ENCODE measurements at places on chromosomes 12 and 14.

GRCh38 chr12:46124848-46125619 is 134.7 kb upstream of the SCAF11 start:
- DNase-seq, result peak; percentile 95

- peak; percentile 77 for DNase-seq
These were observed at the start of gene SLC25A21 for GRCh38 chr14:37172024-37172869. SLC25A21 (minus strand) TSS chr14:37172606.

DNA sequence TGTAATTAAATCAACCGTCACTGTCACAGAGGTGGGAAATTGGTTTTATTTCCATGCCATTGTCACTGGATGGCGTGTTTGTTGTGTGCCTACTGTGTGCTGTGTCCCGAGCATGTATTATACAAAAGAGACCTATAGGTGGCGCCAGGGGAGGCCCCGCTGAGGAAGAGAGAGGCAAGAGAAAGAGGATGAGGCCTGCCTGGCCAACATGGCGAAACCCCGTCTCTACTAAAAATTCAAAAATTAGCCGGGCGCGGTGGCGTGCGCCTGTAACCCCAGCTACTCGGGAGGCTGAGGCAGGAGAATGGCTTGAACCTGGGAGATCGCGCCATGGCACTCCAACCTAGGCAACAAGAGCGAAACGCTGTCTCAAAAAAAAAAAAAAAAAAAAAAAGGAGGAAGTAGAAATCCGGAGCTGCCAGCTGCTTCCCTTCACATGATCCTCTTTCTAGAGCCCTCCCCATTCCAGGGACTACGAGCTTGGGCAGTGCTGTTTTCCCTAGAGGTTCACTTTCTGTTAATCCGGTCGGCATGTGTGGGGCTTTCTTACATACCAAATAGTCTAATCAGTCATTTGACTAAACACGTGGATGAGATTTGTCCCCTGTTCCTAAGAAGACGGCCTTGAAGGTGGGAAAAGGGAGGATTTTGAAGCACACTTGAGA is 6.4 kb upstream of the CCDC175 start:
- DNase-seq, result no peak

DNA sequence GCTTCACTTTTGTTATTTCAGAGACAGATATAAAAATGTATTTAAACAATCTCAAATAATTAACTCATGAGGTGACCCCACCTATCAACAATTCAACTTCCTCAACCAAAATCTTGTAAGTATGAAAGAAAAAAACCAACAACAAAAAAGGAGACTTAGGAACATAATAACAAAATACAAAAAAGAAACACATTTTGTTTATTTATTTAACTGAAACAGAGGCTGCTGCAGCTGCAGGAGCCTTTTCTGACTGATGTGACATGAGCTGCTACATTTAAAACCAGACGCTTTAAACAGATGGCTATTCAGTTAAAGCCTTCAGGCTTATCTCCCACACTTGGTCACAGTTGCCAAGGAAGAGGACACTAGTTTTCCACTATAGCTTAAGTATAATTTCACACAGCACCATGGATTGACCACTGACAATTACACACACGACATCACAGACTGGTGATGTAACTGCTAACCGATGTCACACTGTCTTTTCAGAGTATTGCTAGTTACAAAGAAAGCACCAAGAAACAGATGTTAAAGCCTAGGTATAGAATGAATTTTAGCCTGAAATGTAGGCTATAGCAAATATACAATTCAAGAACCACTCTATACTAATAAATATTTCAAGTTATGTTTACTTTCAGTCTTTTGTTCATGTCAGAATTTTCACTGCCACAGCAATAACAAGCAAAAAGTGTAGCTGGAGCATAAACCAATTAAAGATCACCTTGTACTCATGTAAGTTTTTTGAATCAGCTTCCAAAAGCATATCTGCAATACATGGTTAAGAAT is 113.0 kb downstream of the MED13L start:
- no peak for DNase-seq

DNA sequence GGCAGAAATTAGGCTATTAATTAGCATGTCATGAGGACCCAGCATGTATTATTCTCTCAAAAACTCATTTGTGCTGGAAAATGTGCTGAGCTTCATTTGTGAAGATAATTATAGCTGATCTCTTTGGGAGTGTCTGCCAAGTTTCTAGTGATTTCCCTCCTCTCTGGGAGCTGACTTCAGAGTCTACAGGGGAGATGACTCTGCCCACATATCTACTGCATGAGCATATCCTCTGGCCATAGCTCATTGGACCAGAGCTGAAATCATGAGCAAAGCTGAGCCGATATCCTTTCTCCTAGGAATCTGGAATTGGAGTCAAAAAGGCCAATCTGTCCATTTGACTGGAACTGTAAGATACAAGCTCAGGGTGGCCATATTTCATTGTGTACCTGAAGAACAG is 5.9 kb downstream of the CCDC198 start:
- no peak for DNase-seq

DNA sequence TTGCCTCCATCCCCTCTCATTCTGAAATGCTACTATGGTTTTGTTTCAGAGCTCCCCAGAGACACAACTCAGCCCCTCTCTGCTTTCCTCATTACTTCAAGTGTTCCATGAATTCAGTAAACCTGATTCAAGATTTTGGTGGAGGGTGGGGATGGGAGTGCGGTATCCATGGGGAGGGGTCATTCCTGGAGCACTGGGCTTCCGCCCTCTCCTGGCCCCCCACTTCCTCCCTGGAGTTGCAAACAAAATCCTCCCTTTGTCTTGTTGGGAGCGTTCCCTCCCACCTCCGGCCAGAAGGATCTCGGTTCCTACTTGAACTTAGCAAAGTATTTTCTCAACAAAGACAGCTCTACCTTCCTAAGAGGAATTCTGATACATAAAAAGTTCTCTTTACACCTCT is 71.8 kb upstream of the LTA4H start:
- no peak for DNase-seq

GRCh38 chr14:102523569-102524450 is 14.2 kb upstream of the ANKRD9 start:
- DNase-seq, result peak; percentile 32

DNA sequence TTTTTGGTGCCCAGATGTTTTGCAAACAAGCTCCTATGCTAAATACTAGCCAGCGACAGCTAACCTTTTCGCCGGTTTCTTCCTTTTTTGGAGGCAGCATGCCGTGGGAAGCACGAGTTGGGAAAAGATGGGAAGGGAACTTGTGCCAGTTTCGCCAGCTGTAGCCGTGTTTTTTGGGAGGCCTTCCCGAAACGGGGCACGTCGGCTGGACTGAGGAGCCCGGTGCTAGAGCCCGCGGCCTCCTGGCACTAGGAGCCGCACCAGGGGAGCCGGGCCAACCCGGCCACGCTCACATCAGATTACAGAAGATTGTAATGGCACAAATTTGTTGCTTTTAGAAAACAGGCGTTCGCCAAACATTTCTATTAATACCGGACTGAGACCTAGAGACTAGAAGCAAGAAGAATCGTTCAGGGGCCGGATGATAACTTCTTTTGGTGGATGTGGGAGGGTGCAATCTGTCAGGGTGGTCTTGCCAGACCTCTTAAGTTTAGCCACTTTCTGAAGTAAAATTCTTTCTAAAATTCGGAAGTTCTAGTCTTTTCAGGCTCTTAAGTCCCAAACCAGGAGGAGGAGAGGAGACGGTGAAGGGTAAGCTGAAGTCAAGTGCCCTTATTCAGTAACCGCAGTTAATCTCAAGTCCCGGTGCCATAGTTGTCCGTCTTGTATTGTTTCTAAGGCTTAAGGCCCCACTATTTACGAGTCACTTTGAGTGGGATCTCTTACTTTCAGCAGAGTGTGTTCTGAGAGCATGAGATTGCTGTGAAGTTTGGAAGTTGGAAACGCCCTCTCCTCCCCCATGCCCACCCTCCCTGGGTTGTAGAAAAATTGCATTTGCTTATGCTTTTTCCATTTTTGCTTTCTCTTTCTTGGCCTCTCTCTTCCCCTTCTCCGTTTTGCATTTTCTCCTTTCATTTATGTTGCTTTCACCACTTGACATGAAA is 1.3 kb downstream of the RASSF3 start:
- no peak for DNase-seq

DNA sequence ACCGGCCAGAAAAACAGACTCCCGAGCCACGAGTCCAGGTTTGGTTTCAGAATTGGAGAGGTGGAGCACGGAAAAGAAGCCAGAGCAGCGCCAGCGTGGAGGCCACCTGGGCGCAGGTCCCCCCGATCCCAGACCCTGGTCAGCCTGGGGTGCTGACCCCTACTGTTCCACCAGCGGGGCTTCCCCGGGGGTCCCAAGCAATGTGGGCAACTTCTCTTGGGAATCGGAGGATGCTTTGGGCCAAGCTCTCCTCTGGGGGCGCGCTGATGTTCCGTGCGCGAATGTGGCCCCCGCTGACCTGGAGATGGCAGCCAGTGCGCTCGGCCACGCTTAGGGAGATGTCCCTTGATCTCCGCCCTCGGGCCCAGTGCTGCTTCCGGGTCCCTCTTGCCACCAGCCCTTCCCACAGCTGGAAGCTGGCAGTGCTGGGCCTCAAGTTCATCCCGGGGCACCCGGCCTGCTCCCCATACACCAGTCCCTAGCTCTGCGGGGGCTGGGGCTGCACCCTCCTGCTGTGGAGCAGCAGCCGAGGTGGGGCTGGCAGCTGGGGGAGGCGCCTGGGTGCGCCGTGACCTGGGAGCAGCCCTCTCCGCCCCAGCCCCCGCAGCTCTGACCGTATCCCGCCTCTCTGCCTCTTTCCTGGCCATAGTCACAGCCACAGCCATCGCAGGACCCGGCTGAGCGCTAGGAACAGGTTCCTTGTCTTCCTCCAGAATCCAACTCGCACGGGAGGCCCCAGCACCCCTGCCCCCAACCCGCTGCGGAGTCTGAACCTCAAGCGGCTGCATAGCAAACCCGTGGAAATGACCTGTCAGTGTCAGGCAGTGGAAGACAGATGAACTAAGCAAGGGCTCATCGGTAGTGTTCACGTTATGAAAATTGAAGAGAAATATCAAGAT is 91.2 kb downstream of the RCOR1 start:
- no peak for DNase-seq

DNA sequence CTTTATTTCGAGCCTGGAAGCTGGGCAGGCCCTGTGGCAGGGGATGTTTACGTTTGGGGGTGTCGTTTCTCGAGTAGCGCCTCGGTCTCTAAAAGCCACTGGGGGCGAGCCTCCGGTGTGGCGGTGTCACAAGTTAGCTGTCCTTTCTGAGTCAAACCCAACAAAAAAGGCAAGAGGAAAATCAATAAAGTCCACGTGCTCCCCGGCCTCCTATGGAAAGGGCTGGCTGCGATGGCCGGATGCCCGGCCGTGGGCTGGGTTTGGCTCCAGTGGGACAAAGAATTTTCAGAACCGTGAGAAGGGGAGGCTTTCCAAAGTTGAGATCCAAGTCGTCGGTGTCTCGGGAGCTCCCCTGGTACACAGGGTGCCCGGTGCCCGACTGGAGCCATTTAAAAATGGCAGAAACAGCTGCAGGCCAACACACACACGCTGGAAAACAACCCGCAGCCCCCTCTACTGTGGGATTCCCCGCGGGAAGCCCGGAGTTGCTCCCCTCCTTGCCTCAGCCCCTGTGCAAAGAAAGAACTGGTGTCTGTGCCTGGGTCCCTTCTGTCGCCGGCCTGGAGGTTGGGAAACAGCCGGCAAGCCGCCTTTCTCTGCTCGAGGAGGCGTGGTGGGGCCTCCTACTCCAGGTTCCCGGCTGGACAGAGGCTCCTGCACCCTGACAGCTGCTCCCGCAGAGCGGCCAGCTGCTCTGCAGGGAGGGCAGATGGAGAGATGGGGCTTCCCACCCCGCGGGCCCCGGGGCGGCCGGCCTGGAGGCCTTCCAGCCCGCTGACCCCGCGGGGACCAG is 1.9 kb downstream of the BCL7A start:
- DNase-seq, result peak; percentile 38

- DNase-seq, result no peak
These were observed 22.7 kb upstream of the KRT78 start for GRCh38 chr12:52871291-52872039.

- DNase-seq, result no peak
These were observed 99.5 kb downstream of the OTOGL start for GRCh38 chr12:80198782-80199337.

GRCh38 chr14:55832974-55833373 is 253.0 kb downstream of the KTN1 start:
- DNase-seq, result no peak

DNA sequence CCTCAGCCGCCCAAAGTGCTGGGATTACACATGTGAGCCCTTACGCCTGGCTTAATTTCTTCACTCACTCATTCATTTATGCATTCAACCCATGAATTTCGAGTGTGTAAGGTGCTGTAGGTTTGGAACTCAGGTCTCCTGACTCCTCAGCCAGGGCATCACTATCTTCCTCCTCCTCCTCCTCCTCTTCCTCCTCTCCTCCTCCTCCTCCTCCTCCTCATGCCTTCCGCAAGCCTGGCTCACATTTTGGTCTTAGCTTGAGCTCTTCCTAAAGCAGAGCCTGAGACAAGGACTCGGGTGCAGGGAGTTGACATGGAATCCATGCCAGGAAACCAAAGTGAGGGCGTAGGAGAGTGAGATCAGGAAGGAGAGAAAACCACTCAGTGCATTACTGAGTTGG is 20.8 kb upstream of the CHGA start:
- no peak for DNase-seq
